ENCODE measurements at places on chromosomes 1 and 21. TPM values are rescaled to one million over a fixed set of nuclear protein-coding genes. Genes with fewer than 3 reads are reported as not detected.

IFI44 gene
- total RNA-seq, result 4.4 TPM

- DNase-seq, result no peak
Measured at GRCh38 chr1:10402729-10403274, 3.9 kb downstream of the PGD start.

GPR25 gene
- total RNA-seq, result not detected

DNA sequence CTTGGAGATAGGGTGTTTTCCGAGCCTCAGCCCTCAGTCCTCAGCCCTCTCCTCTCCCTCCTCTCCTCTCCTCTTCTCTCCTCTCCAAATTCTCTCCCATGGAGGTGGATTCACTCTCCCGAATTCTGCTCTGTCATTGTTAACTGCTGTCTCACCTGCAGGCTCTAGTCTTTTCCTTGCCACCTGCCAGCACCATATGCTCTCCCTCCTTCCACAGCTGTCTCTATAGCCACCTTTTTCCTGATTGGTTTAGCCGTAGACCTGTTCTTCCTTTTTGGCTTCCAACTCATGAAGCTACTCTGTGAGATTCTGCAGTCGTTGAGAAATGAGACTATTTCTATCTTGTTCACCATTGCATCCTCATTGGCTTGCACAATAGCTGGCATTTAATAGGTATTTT, 19.7 kb downstream of the COG2 start:
- no peak for DNase-seq

DNA sequence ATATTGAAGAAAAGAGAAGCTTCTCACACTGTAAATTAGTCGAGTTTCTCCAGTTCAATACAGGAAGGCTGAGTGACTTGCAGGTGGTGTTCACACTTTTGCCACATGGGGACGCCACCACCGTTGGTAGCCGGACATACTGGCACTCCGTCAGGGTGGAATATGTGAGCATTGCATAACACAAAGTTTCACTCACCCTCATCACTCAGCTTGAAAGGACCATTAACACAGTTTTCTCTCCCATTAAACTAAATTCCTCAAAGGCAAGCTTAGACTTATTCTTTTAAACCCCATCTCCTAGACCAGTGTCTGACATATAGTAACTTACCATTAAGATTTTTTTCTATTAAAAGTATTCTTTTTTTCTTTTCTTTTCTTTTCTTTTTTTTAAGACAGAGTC, 105.3 kb upstream of the SERBP1 start:
- DNase-seq, result peak; percentile 77

MTR gene
- 54.8 TPM for total RNA-seq

RGS8 gene
- not detected for total RNA-seq

DNA sequence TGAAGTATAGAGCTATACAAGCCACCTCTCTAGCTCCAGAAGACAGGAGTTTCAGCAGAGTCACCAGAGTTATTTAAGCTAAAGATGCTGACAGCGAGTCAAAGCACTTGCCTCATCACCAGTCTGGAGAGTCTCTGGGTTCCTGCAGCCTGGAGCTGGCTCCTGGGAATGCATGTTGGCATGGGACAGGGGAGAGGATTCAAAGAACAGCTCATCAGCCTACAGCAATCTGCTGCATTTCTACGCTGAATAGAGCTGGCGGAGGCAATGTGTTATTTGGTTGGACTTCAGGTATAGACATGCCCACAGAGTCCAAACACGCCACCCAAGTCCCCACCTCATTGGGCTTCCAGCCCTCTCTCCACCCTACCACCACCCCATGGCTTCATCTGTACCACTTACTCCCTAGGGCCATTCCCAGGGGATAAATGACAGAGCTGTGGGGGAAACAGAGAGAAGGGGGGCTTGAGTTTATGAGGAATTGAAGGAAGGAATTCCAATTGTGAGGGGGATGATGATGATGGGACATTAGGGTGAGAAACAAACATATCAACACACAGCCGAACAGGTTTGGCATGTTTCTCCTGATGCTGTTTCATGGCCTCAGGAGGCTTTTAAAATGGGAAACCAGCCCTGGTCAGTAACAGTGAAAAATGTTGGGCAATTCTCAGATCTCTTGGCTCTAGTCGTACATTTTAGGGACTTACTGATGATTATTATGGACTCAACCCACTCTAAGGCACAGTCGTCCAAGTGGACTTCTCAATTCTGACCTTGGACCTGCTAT, 58.4 kb downstream of the PLEKHA6 start:
- peak; percentile 68 for DNase-seq

GRCh38 chr1:205276689-205277065, 44.9 kb downstream of the NUAK2 start:
- DNase-seq, result no peak

DNA sequence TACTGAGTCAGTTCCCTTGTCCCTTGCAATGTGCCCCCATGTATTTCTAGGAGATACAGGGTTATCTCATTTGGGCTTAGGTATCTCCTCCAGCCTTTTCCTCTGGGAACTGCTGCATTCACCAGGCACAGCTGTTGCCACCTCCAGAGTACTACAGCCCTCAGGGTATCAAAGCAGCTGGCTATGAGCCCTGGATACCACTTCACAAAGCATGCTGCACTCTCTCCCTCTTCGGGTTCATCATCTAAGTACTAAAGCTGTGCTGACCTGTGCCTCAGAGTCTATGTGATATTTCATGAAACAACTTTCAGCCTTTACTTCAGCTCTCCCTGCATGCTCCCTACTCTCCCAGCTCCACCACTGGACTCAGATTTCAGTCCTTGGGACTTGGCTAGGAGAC, 62.3 kb downstream of the CCDC185 start:
- no peak for DNase-seq

CRYAA gene
- total RNA-seq, result not detected

- no peak for DNase-seq
Measured at GRCh38 chr1:158840236-158840635, 9.1 kb downstream of the MNDA start.

- DNase-seq, result no peak
Measured at GRCh38 chr1:184392779-184393522, 6.1 kb downstream of the C1orf21 start.

DNA sequence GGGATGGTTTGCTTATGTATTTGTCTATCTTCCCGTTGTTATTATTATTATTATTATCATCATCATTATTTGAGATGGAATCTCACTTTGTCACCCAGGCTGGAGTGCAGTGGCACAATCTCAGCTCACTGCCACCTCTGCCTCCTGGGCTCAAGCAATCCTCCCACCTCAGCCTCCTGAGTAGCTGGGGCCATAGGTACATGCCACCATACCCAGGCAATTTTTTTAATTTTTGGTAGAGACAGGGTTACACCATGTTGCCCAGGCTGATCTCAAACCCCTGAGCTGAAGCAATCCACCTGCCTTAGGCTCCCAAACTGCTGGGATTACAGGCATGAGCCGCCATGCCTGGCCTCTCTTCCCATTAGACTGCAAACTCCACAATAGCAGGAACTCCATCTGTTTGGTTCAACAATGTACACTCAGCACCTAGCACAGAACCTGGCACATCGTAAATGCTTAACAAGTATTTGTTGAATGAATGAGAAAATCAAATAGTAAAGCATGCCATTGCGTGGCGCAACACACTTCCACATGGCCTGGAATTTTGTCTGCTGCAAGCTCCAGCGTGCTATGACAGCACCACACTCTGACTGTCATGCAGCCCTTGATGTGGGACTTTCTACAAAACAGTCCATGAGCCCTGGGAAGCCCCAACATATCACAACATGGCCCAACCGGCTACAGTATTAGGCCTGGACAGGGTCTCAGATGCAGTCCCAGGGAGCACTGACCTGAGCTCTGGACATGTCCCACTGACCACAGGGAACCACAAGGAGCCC, 3.8 kb upstream of the TINAGL1 start:
- no peak for DNase-seq

DNA sequence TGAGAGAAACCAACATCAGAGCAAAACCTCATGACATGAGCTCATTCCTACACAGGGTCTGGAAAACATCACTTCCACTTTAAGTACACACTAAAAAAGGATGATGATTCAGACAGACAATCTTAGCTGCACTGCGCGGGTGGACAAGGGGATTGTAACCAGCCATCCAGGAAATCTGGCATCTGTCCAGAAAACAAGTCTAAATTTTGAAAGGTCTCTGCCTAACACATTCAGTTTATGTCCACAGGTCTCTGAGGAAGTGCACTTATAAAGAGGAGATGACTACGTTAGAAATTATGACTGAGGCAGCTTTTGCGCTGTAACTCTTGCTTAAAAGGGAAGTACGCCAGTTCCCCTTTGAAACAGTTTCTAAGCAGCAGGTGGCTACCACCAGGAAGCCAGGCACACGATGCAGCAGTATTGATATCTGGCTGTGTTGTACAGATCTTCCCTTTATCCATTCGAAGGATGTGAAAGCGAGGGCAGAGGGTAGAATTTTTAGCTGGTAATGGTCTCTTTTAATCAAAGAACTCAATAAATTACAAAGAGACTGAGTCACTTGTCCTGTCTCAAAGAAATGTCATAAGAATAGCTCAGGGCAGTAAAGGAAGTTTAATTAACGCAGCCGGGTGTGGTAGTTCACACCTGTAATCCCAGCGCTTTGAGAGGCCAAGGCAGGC, 128.0 kb downstream of the SETD4 start:
- peak; percentile 58 for DNase-seq

DNA sequence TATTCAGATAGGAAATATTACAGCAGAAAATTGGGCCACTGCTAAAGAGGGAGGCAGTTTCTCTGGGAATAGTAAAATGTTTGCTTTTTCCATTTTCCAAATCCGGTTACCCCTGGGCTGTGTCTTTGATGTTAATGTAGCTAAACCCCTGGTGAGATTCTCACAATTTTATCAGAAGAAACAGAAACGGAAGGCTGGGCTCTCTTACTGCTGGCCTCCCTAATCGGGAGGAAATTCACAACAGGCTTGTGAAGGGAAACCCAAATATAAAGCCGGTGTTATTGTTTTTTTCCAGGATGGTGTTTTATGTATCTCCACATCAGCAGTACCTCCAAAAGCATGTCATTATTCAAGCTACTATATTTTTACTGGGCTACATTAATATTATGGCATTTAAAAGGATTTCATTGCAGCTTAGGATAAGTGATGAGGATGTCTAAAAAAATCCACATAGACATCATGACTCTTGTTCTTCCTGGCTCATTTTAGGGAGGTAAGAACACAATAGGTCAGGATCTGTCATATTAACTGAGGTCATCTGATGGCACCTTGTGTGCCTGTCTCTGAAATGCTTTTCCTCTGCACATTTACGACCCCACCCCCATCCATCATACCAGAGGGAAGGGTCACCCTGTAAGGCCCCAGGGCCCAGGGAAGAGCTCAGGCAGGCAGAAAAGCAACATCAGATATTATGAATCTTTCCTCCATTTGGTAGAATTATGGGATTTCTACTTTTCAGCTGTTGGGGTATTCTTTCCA, 158.7 kb downstream of the DSCAM start:
- no peak for DNase-seq

DNA sequence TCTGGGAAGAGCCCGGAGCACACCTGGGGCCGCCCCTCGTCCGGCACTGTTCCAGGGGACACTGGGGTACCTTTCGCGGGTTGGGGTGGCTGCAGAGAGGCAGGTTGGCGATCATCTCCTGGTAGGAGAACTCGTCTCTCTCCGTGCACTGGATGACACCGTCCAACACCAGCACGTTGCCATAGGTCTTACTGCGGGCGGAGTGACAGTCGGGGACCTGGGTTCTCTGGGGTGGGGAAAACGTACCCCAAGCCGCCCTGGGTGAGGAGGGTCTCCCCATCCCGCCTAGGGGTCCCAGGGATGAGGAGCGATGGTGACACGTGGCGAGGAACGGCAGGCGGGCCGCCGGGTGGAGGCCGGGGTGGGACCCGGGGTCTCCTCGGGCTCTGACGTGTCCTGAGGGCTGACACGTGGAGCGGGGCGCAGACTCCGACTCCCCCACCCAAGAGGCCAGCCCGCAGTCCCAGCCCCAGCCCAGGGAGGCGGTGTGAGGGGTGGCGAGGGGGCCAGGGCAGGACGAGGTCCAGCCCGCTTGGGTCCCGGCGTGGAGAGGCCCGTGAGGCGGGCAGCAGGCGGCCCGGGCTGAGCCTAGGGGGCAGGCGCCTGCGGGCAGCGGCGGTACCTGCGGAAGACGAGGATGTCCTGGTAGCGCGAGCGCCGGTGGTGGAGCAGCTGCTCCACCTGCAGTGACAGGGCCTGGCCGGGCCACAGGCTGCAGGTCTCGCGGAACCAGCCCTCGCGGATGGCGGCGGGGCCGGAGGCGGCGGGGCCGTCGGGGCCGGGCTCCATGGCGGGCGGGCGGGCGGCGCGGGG, 457 bp downstream of the SRM start:
- DNase-seq, result peak; percentile 62

DNA sequence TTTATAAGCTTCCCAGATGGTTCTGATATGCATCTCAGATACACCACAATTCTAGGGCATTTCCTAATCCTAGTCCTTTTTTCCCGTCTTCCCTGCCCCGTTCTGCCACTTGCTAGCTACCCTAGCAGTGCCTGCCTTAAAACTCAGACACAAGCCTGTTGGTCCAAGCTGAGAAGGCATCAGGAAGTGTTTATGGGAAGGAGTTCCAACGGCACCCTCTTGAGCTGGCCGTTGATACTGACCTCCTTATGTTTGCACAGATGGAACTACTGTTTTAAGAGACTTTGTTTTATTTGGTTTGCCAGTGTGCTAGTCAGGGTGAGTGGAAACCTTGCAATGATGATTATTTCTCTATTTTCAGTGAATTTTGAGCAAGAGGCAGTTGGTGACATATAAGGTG, 67.2 kb downstream of the UCK2 start:
- no peak for DNase-seq

GRCh38 chr1:228197555-228198147, 10.2 kb upstream of the OBSCN start:
- no peak for DNase-seq

GRCh38 chr21:38476385-38476784, 21.9 kb downstream of the ERG start:
- DNase-seq, result no peak

DNA sequence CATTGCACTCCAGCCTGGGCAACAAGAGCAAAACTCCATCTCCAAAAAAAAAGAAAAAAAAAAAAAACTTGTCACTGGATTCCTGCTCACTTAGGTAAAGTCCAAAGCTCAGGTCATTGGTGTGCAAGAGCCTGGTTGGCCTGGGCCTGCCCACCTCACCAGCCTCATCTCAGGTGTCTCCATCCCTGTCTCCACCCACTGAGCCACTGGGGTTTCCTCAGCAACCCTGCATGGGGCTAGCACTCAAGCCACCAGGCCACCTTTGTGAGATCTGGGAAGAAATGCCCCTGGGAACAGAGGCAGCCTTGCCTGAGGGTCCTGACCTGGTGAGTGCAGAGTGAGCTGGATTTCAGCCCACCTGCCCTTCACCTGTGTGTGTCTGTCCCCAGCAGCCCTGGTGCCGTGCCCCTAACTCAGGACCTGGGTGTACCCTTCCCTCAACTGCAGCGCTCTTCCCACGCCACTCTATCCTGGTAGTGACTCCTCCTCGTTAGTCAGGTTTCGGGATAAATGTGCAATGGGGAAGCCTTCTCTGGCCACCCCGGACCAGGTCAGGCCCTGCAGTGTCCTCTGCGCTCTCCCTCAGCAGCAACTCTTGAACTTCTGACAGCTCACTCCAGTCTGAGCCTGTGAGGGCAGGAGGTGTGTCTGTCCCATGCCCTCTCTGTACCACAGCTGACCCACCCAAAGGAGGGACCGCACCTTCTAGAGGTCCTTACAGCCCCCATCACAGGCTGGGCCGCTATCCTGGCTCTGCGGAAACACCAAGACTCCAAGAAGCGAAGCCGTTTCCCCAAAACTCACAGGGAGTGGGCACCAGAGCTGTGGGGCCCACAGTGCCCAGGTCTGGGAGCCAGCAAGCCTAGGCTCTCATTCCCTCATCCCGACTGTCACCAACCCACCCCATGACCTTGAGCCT, 3.3 kb downstream of the PDZK1IP1 start:
- DNase-seq, result no peak

- DNase-seq, result no peak
Measured at GRCh38 chr1:201050515-201051277, 27.2 kb upstream of the KIF21B start.

All from psoas muscle (tissue), 8 donors.